ENCODE measurements at places on chromosomes 4 and X. TPM values are rescaled to one million over a fixed set of nuclear protein-coding genes. Genes with fewer than 3 reads are reported as not detected.

Gene CXCR3
- total RNA-seq, result not detected

GRCh38 chrX:84153538-84153937 lies 34.5 kb downstream of the RPS6KA6 start:
- H3K4me3 ChIP-seq, result no peak overlapping the region
- no peak overlapping the region for H3K27ac ChIP-seq
- no peak for DNase-seq

Gene GATB
- 18.7 TPM for total RNA-seq

- no peak for DNase-seq
- no peak overlapping the region for H3K27ac ChIP-seq
- no peaks in the 10 kb centered on the region for H3K4me1 ChIP-seq
- H3K4me3 ChIP-seq, result no peak overlapping the region
- H3K36me3 ChIP-seq, result no peaks in the 10 kb centered on the region
These were observed 58.5 kb downstream of the NPY1R start for GRCh38 chr4:163273922-163274321.

DNA sequence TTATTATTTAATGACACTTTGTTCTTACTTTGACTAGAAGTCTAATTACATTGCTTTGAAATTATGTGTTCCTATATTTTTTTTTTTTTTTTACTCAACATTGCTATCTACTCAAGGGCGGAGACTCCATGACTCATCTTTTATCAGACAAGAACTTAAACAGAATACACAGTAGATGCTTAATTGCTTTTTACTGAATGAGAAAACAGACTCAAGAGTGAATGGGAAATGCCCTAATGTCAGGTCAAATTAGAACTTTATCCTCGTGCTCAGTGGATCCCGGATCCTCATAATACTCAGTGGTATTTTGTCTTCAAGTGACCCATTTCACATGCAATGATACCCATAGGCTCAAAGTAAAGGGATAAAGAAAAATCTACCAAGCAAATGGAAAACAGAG lies 954.5 kb upstream of the IGFBP7 start:
- no peak for DNase-seq
- no peaks in the 10 kb centered on the region for H3K36me3 ChIP-seq
- H3K4me3 ChIP-seq, result no peak overlapping the region
- no peak overlapping the region for H3K27ac ChIP-seq
- no peaks in the 10 kb centered on the region for H3K27me3 ChIP-seq
- H3K4me1 ChIP-seq, result no peaks in the 10 kb centered on the region

Gene RBPJ
- total RNA-seq, result 73.3 TPM

Gene GPR78
- total RNA-seq, result not detected

GRCh38 chr4:7272404-7272803 lies 80.1 kb downstream of the SORCS2 start:
- H3K27ac ChIP-seq, result no peak overlapping the region
- H3K27me3 ChIP-seq, result no peaks in the 10 kb centered on the region
- no peak for DNase-seq
- no peaks in the 10 kb centered on the region for H3K36me3 ChIP-seq
- H3K4me1 ChIP-seq, result no peaks in the 10 kb centered on the region
- no peak overlapping the region for H3K4me3 ChIP-seq

DNA sequence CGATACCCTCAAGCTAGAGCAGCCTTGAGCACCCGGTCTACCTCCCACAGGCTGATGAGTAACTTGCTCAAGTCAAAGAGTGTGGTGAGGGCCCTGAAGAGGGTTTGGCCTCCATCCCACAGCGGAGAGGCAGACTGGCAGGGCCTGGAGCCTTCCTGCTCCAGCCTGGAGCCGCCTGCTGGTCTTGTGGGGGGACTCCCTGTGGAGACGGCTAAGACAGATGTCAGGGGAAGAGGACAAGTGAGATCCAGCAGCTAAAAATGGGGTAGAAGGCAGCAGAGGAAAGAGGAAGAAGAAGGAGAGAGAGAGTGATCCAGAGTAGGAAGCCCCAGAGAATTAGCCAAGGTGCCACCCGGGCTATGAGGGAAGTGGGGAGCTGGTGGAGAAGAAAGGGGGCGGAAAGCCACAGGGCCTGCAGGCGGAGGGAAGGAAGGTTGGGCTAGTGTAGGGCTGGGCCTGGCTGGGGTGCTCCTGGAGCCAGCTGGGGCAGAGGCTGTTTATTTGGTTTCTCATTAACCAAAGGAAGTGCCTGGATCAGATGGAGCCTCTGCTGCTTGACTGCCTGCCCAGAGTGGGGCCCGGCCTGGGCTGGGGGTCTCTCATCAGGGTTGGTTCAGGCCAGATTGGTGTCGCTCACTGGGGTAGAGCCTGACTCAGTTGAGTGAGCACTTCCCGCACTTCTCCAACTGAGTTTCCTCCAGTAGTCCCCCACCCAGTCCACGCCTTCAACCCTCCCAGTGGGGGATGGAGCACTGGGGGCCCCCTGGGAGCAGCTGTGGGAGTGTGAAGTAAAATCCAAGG lies 14.2 kb downstream of the EFNB1 start:
- DNase-seq, result no peak
- no peak overlapping the region for H3K27ac ChIP-seq
- no peaks in the 10 kb centered on the region for H3K4me1 ChIP-seq
- no peaks in the 10 kb centered on the region for H3K27me3 ChIP-seq
- no peak overlapping the region for H3K4me3 ChIP-seq

- no peak overlapping the region for H3K27ac ChIP-seq
- no peaks in the 10 kb centered on the region for H3K36me3 ChIP-seq
- no peak for DNase-seq
- no peak overlapping the region for H3K4me3 ChIP-seq
- H3K4me1 ChIP-seq, result peaks cover 19% of the 10 kb centered on the region
- no peaks in the 10 kb centered on the region for H3K27me3 ChIP-seq
These were observed 29.8 kb downstream of the LDB2 start for GRCh38 chr4:16868674-16869073.

Gene SPP1
- 6.0 TPM for total RNA-seq

- H3K27ac ChIP-seq, result no peak overlapping the region
- H3K4me1 ChIP-seq, result no peaks in the 10 kb centered on the region
- H3K27me3 ChIP-seq, result no peaks in the 10 kb centered on the region
- no peak for DNase-seq
These were observed 152.2 kb upstream of the PPARGC1A start for GRCh38 chr4:24042094-24042493.

Gene POLN
- total RNA-seq, result 0.86 TPM

DNA sequence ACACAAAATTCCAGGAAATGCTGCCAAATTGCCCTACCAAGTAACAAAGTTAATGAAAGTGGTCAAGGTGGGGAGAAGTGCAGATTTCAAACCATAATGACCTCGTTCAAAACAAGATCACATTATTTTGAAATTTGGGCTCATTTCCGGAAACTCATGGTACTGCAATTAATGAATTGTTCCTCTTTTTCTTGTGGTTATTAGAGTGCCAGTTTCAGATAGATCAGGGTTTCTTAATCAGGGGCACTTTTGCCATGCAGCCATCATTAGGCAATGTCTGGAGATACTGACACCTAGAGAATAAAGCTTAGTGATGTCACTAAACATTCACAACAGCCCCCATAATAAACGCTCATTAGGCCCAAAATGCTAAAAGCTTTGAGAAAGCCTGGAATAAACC lies 381.5 kb upstream of the GALNT7 start:
- DNase-seq, result no peak
- H3K4me1 ChIP-seq, result no peaks in the 10 kb centered on the region
- no peaks in the 10 kb centered on the region for H3K27me3 ChIP-seq
- no peaks in the 10 kb centered on the region for H3K36me3 ChIP-seq
- H3K4me3 ChIP-seq, result no peak overlapping the region
- no peak overlapping the region for H3K27ac ChIP-seq

- H3K27ac ChIP-seq, result no peak overlapping the region
- H3K36me3 ChIP-seq, result no peaks in the 10 kb centered on the region
- H3K4me1 ChIP-seq, result no peaks in the 10 kb centered on the region
- H3K4me3 ChIP-seq, result no peak overlapping the region
- H3K27me3 ChIP-seq, result no peaks in the 10 kb centered on the region
These were observed 21.0 kb upstream of the DOCK11 start for GRCh38 chrX:118474586-118474985.

Gene STBD1
- 30.8 TPM for total RNA-seq

Gene GAGE13
- not detected for total RNA-seq

GRCh38 chr4:107939307-107939706 lies 8.0 kb downstream of the CYP2U1 start:
- no peaks in the 10 kb centered on the region for H3K27me3 ChIP-seq
- H3K27ac ChIP-seq, result no peak overlapping the region
- DNase-seq, result no peak
- no peak overlapping the region for H3K4me3 ChIP-seq

Gene FAM200B
- total RNA-seq, result 16.5 TPM

DNA sequence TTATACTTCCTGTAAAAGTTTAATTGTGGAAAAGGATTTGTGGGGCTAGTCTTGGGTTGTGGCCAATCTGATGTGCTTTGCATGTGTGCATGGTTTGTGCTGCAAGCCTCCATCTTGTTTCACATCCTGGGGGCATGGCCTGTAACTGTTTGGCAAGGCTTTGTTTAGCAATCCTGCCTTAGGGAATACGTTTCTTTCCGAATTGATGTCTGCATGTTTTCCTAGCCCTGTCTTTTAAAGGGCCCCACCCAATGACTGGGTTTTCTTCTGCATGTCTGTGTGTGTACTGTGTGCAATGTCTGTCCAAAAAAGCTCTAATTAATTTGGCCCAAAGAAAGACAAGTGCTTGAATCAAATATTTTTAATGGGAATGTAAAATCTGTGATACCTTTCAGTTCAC lies 74.6 kb upstream of the MID1IP1 start:
- H3K27ac ChIP-seq, result no peak overlapping the region
- no peaks in the 10 kb centered on the region for H3K27me3 ChIP-seq
- no peaks in the 10 kb centered on the region for H3K4me1 ChIP-seq
- no peak for DNase-seq
- no peaks in the 10 kb centered on the region for H3K36me3 ChIP-seq
- H3K4me3 ChIP-seq, result no peak overlapping the region

Gene IL2RG
- 1.3 TPM for total RNA-seq

DNA sequence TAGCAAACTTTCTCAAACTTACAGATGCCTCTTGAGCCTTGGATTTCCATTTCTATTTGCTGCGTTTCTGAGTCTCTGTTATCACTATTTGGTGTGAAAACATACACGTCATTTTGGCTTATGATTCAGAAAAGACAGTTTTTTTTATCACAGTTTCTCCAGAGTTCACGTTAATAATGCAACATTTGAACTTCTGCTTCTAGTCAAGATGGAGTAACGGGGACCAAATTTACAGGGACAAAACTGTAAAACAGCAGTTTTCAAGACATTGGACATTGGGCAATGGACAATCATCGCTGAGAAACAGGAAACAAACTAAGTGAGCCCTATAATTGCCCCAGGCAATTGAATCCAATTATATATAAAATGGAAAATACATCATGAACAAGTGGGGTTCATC lies 36.2 kb upstream of the TASL start:
- no peaks in the 10 kb centered on the region for H3K36me3 ChIP-seq
- H3K27me3 ChIP-seq, result no peaks in the 10 kb centered on the region
- H3K27ac ChIP-seq, result no peak overlapping the region
- no peak for DNase-seq

Measured in gastrocnemius medialis (tissue), 4 donors.